Activated naive CD4-positive, alpha-beta T cell treated with anti-CD3 and anti-CD28 coated beads, Interleukin-2, amount 50 U/mL, for 72 hours (primary cell): ENCODE measurements at places on chromosomes 2 and 18. TPM values are rescaled to one million over a fixed set of nuclear protein-coding genes. Genes with fewer than 3 reads are reported as not detected.

DNA sequence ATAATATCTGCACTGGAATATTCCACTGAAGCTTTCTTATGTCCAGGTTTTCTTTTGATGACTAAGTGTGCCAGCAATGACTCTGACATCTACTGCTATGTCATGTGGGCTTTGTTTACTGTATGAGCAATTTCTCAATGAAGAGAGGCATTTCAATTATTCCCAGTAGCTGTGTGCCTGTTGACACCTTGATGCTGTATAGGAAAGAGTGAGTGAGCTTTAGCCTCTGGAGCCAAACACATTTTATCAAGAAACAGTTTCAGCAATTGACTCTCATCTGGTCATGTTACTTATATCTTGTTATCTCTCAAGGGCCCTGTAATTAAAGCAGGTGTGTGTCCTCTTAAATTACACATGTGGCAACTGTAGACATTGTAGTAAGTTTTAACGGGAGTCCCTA is 493.2 kb upstream of the FANCL start:
- no peak for DNase-seq

- no peak for DNase-seq
Measured at GRCh38 chr2:146847846-146848245, 997.0 kb upstream of the ACVR2A start.

- DNase-seq: no peak
Measured at GRCh38 chr2:7242189-7242867, 325.1 kb downstream of the RNF144A start.

SRD5A2 gene
- not detected for total RNA-seq

- DNase-seq: no peak
Measured at GRCh38 chr2:230961091-230961491, 34.8 kb upstream of the SPATA3 start.

- no peak for DNase-seq
Measured at GRCh38 chr2:194319222-194319992, 1337.6 kb upstream of the SLC39A10 start.

MYO3B gene
- total RNA-seq: 0.27 TPM

ZNF519 gene
- 22.3 TPM for total RNA-seq

GPR35 gene
- total RNA-seq: 1.5 TPM

ESPNL gene
- total RNA-seq: 0.18 TPM

DNA sequence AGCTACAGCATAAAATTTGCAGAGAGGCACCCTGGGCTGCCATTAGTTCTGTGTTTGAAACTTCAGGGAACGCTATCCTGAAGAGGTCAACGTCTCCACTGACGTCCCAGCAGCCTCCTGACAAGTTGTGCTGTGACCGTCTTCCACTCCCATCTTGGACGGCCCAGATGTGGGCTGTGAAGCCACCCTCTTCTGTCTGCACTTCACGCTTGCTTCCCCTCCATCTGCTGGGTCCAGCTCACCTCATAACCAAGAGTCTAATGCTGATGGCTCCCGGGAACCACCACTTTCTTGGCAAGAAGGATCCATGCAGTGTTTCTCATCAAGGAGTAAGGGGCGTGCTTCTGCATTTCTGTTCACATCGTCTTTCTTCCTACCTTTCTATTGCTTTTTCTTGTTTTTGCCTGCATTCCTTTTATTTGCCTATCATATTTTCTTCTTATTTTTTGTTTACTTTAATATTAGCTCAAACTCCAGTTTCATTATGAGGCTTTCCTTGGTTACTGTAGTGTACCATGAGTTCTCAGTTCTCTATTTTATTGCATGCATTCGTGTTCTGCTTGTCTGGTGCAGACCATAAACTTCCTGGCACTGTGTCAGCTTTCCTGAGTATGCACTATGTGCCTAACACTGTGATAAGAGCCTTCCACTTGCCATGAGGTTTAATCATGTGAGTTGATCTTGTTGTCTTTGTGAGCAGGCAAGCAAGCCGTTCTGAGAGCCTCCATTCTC is 631.8 kb upstream of the RAB6C start:
- no peak for DNase-seq

GRCh38 chr2:99694331-99694730 is 204.5 kb upstream of the REV1 start:
- DNase-seq: no peak

DNA sequence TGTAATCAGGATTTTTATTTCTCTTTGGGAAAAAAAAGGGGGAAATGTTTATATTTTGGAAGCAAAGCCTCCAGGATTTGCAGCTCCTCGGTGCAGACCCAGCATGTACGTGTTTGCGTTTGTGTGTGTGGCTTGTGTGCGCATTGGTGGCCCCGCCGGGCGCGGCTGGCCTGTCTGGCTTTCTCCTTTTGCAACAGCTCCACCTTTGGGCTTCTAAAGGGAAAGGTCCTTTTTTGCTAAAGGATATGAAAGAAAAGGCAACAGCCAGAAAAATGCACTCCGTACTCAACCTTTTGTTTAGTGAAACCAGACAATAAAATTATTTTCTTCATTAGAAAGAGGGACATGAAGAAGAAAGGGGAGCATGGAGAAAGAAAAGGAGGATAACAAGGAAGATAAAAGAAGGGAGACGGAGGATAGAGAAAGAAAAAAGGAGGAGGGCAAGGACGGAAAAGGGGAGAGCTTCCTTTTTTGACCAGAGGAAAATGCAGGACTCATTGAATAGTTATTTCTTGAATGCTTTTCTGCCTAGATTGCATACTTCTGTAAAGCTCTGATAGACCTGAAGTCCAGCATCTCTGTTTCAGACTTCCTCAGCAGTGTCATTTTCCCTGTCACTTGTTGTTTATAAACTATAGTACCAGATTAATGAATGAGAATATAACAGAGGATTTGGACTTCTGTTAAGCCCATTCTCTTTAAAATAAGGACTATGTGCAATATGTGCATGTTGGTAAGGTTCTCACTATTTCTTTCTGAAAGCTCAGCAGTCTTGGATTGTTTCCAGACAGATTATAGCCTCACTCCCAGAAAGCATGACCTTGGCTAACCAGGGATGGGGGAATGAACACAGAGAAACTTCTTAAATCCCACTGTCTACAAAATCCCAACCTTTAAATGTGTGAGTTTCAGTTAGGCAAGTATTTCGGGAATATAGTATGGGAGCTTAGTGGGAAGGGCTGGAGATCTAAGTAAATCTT is 563.1 kb upstream of the PIK3C3 start:
- no peak for DNase-seq

ITGB6 gene
- total RNA-seq: not detected

DNA sequence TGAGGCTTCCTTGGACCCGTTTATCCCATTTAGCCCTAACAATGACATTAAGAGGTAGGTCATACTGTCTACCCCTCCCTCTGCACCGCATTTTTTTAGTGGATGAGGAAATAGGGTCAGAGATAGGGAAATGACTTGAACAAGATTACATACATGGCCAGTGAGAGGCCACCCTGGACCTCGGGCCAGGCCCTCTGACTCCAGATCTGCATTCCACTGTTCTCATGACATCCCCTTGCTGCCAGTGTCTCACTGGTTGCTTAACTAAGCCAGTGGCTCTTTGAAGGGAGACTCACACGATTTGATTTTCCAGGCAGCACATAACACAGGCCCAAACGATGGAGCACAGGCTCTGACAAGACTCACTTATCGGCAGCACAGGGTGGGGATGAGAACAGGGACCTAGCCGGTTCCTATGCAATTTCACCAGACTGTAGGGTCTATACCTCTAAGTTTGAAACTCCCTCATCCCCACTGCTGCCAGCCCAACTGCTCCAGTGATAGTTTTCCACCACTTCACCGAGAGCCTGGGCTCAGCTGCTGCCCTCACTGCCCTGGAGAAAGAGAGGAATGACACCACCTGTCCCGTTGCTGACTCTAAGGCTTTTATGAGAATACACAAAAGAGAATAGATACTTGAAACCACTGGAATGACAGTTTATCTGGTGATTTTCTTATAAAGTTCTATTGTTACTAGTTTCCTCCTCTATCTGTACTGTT is 82.5 kb downstream of the TMEM247 start:
- DNase-seq: no peak

DNA sequence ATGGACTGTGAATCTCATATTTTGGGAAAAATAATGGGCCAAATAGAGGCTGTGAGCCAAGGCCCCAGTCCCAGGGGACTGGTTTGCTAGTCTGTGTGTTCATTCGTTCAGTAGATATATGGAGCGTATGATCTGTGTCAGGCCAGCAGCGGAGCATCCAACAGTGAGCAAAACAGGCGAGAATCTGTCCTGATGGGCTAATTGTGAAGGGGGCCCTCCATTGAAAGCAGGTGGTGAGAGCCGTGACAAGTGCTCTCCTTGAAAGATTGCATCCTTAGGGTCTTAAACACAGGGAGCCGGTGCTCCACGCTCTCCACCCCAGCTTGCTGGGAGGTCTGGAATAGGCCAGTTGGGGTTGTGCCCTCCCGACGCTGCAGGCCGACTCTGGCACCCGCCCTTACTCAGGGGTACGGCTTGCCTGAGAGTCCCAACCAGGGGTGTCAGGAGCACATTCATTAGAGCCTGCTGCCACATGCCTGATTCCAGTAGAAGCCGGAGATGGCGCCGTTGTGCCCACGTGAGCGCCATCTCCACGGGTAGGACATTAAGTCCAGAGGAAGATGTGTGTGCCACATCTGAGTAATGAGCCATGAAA is 213.3 kb downstream of the SH3RF3 start:
- no peak for DNase-seq

GRCh38 chr2:159564081-159564480 is 52.3 kb downstream of the BAZ2B start:
- DNase-seq: no peak

DNA sequence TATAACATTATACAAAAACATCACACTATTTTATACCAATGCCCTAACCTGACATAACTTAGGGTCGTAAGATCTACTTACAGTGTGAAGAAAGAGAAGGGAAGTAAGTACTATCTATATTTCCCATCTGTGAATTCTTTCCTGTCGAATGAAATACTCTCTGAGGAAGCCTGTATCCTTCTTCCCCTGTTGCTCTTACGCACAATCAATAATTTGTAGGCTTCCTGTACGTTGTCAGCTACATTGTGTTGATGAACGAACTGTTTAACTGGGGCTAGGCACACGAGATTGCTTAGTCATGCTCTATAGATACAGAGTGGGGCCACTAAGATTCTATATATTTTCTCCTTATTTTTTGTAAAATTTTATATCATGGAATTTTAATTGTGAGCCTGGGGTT is 1125.0 kb upstream of the CELF4 start:
- no peak for DNase-seq

DNA sequence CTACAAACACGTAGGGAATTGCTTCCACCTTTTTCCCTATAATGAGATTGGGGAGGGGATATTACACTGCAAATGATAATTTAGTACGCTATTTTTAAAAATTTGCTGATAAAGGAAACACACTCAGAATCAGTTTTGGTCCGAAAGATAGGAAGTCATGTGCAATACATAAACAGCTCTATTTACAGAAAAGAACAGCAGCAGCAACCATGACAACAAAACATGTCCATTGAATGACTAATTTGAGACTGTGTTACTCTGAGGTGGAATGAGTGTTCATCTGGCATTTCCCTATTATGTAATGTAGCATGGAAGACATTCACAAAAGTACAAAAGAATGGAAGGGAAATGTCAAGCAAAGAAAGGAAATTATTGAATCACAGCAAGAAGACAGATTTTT is 337.2 kb downstream of the NBAS start:
- no peak for DNase-seq

USP14 gene
- total RNA-seq: 86.9 TPM

- DNase-seq: no peak
Measured at GRCh38 chr2:213455316-213456008, 171.2 kb downstream of the SPAG16 start.

GRCh38 chr18:73556904-73557303 is 590.7 kb downstream of the FBXO15 start:
- DNase-seq: no peak

TMEM163 gene
- 0.16 TPM for total RNA-seq

RNU2-63P gene
- total RNA-seq: 43.6 TPM

CLASP1 gene
- total RNA-seq: 82.3 TPM

DNA sequence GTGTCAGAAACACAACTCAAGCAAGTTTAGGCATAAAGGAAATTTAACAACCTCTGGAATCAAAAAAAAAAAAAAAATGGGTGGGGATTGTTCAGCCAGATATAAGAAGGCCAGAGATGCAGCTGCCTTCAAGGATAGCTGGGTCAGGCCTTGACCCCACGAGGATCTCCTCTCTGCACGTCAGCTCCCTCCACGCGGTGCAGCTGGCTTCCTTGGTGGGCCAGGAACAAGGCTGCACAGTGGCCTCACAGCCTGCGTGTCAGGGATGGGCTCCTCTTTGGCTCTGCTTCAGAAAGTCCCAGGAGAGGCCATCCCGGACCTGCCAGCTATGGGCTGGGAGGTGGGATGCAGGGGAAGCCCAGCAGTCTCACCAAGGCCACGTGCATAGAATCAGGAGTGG is 55.5 kb downstream of the TIMM21 start:
- no peak for DNase-seq

DNA sequence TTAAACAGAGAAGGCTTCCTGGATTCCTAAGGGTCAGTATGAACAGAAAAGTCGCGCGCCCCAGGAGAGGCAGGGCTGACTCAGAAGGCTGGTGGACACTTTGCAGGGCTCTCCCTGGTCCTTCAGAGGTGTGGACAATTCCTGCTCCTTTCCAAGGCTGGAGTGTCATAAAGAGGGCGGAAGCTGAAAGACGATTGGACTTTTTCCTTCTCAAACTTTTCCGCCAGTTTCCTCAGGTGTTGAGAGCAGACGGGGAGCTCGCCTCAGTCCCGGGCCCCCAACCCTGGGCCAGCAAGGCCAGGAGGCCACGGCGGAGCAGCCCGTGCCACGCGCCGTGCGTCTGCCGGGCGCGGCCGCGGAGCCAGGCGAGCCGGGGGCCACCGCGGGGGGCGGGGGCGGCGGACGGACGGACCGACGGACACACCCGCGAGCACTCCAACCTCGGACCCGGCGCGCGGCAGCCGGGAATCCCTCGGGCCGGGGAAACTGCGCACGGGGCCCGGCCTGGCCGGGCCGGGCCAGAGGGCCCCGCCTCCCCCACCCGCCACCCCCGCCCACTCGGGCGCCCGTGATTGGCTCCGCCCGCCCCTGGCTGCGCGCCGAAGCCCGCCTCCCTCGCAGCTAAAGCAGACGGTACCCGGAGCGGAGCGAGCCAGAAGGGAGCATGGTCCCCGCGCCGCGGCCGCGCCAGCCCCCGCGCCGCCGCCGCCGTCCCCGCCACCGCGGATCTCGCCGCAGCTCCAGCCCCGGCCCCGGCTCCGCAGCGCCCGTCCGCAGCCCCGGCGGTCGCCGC is at the start of gene KLHL29:
KLHL29 (plus strand) TSS at position 629 of the 793 bp plus-strand sequence. CDS start 177,018 bp downstream, outside the sequence.
- DNase-seq: peak; percentile 67

ST8SIA5 gene
- not detected for total RNA-seq

DSG1 gene
- not detected for total RNA-seq

- DNase-seq: no peak
Measured at GRCh38 chr2:15313657-15314056, 247.5 kb downstream of the NBAS start.

INHA gene
- 0.23 TPM for total RNA-seq
